Myocyte (in vitro differentiated cells): ENCODE measurements at places on chromosomes 4 and X. TPM values are rescaled to one million over a fixed set of nuclear protein-coding genes. Genes with fewer than 3 reads are reported as not detected.

The DCAF4L1 gene
- 0.32 and 0.42 TPM in 2 replicates for total RNA-seq

The ZNF157 gene
- 0.08 and 0.47 TPM in 2 replicates for total RNA-seq

The CSN1S1 gene
- not detected in 2 replicates for total RNA-seq

The SOX3 gene
- total RNA-seq: not detected in 2 replicates

The CHRDL1 gene
- not detected in 2 replicates for total RNA-seq

GRCh38 chr4:185457136-185457535, 14.4 kb downstream of the CCDC110 start:
- peak; percentile 9 for DNase-seq

DNA sequence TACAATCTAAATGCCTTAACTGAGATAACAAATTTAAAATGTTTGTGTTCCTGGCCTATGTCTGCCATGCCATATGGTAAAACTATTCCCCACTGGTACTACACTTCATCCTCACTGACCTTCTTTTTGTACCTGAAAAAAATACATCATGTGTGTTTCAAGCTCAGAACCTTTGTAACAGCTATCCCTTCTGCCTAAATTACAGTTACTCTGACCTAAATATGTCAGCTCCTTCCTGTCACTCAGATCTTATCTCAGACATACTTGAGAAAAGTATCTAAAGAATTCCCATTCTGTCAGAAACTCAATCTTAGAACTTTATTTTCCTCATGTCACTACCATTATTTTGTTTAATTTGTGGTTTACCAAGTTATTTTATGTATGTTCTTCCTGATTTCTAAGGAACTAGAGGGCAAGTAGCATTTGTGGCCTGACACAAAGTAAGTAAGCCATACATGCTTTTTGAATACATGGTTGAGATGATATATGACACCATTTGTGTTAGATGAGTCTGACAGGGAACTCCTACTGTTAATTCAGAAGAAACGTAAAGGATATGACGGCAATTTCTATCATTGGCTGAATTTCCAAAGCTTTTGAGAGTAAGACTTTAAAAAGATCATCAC, 456.5 kb upstream of the NDST3 start:
- no peak for DNase-seq

DNA sequence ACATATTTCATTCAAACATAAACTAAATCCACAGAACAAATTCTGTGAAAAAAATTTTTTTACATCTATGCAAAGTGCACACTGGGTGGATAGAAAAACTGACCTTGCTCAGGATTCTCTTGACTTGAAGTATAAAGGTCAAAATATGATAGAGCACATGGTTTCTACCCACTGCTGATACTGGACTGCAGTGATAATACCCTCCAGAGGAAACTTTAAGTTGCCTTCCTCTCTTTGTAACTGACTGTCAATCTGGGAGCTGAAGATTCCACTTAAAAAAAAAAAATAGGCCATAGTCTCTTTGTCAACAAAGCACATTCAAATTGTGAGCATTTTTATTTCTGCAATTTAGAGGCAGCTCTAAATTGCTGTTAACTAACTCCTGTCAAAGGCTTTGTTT, 3.2 kb upstream of the AMMECR1 start:
- DNase-seq: no peak

- DNase-seq: no peak
These were observed 2.2 kb downstream of the USO1 start for GRCh38 chr4:75726577-75726976.

DNA sequence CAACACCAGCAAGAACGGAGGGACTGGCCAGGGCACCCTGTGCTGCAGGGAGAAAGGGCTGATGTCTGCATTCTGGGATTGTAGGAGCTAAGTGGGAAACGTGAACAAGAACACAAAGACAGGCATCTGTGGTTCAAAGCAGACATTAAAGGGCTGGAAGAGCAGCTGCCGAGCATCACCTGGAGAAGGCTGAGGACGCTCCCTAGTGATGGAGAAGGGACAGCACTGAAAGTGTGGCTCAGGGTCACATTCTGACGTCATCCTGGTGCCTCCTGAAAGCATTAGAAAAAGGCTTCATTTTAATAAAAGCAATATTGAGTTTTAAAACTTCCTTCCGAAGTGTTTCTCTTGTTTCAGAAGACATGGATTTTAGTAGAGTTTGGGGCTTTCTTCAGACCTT, 62.3 kb downstream of the CLDN22 start:
- DNase-seq: no peak

DNA sequence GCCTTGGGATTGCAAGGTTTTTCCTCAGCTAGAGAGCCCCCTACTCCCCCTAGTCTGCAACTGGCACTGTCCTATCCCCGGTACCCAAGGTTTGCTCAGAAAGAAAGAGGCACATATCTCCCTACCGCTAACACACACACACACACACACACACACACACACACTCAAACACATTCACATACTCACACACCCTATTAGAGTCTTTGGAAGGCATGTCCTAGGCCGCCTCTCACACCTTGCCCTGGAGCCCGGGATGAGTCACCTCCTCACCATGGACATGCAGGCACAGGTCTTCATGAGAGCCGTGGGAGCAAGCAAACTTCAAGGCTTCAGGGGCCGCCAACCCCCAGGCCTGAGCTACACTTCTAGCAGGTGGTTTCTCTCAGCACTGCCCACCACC, 49.2 kb downstream of the PJA1 start:
- DNase-seq: no peak

DNA sequence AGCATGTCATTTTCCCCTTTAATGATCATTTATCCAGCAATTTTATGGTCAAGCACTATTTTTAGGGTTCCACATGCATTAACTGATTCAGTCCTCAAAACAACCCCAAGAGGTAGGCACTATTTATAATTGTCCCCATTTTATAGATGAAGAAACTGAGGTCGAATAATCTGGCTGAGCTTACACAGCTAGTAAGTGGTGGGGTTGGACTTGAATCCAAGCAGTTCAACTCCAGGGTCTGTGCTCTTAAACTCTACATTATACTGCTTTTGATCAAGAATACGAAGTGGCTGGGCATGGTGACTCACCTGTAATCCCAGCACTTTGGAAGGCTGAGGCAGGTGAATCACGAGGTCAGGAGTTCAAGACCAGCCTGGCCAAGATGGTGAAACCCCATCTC, 3.2 kb upstream of the CHRNA9 start:
- DNase-seq: no peak

GRCh38 chr4:146283758-146284651, 69.7 kb downstream of the REELD1 start:
- no peak for DNase-seq

DNA sequence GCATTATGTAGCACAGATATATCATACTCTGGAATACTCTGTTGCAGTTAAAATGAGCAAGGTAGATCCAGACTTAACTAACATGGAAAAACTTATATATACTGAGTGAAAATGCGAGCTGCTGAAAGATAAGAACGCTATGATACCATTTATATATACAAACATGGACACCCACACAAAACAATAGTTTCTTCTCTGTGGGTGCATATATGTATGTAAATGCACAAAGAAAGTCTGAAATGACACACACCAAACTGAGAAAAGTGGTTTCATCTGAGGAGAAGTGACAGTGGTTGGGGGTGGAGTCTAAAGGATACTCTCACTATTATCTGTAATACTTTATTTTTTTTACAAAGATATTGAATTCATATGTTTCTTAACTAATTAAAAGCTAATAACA, 12.2 kb upstream of the FGF2 start:
- DNase-seq: no peak

GRCh38 chrX:12411831-12412230, 273.6 kb downstream of the FRMPD4 start:
- no peak for DNase-seq

- no peak for DNase-seq
These were observed 1997.4 kb downstream of the C4orf33 start for GRCh38 chr4:131093303-131093702.

DNA sequence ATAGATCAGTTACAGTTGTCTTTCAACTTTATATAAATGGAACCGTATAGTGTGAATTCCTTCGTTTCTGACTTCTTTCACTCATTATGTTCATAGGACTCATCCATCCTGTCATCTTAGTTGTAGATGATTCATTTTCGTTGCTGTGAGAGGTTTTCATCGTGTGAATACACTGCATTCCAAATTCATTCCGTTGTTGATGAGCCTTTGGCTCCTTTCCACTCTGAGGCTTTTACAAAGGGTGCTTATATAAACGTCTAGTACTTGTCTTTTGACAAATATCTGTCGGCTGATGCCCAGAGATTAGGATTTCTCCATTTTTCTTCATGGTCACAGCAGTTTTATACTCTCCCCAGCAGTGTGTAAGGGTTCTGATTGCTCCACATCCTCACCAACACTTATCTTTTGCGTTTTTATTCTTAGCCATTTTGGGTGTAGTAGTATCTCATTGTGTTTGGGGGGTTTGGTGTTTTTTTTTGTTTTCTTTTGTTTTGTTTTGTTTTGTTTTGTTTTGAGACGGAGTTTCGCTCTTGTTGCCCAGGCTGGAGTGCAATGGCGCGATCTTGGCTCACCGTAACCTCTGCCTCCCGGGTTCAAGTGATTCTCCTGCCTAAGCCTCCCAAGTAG, 48.6 kb downstream of the LRP2BP start:
- no peak for DNase-seq

DNA sequence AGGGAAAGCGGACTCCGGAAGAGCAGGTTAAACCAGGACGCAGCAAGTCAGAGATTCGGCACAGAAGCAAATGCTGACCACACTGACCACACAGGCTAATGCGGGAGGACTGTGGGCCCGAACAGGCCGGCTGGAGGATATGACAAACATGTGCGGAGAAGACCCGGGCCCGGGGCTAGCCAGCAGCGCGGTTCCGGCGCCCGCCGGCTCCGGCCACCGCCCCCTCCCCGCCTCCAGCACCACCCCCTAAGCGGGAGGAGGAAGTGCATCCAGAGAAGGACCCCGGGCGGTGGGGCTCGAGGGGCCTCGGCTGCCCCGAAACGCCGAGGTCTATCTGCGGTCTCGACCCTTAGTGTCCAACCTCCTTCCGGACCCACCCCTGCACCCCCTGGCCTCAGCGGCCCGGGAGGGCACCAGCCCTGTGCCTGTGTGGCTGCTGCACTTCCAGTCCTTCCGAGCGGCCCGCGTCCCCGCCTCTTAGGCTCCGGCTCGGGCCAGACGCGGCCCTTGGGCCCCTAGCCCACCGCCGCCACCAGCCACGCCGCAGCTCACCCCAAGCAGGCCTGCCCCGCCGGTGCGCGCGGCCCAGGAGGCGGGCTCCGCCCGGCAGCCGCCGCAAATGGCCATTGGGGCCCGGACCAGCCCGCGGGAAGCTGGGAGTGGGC, 2.1 kb downstream of the ELOVL6 start:
- peak; percentile 55 for DNase-seq

- DNase-seq: no peak
These were observed 166.6 kb upstream of the RAPGEF2 start for GRCh38 chr4:158936238-158936637.

GRCh38 chr4:133668061-133668851, 519.2 kb downstream of the PCDH10 start:
- DNase-seq: no peak

GRCh38 chr4:86326400-86326799, 33.5 kb downstream of the MAPK10 start:
- no peak for DNase-seq

DNA sequence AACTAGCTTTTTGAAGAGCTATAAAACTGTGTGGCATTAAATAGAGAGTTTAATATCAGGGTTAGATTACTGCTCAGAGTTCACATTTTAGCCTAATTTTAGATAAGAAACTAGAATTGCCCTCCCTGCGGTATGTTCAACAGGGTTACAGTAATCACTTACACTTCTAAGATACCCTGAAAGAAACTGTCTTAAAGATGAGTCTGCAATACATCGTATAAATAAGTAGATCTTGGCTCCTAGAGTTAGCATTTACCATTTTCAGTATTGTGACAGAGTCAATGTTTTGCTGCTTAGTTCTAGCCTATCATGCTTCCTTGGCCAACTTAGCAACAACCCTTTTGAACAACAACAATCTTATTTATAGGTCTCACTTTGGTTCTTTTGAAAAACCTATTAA, 217.8 kb upstream of the NDST4 start:
- DNase-seq: no peak

GRCh38 chr4:147587041-147587440, 30.2 kb upstream of the TMEM184C start:
- DNase-seq: no peak

DNA sequence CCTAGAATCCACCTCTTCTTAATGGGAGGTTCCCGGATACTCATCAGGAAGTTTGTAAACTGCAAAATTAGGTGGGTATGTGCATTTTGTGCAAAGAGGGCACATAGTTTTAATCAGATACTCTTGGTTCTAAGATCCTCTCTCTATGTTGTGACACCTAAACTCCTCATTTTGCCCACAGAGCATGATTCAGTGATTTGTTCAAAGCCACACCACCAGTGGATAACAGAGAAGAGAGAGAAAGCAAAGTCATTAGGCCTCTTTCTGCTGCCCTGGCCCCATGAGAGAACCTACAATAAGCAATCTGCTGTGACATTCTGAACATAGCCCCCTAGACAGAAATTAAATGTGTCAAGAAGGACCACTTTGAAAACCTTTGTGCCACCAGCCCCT, 72.3 kb upstream of the STIM2 start:
- no peak for DNase-seq

GRCh38 chr4:138308356-138308755, 66.2 kb upstream of the SLC7A11 start:
- DNase-seq: no peak

GRCh38 chrX:31227250-31227649, 155.4 kb upstream of the FTHL17 start:
- no peak for DNase-seq

DNA sequence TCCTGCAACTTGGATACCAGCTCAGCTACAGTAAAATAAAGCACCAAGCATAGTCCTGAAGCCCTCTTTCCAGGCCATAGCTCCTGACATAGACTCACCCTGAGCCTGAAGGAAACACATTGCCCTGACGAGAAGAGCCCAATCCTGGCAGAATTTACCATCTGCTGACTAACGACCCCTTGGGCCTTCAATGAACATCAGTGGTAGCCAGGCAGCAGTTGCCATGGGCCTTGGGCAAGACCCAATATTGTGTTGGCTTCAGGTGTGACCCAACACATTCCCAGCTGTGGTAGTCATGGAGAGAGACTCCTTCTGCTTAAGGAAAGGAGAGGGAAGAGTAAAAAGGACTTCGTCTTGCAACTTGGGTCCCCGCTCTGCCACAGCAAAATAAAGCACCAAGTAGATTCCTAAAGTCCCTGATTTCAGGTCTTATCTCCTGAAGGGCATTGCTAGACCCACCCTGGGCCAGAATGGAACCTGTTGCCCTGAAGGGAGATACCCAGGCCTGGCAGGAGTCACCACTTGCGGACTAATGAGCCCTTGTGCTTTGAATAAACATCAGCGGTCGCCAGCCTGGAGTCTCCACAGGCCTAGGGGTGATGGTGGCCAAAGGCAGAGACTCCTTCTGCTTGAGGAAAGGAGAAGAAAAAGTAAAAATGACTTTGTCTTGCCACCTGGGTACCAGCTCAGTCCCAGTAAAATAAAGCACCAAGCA, 902.6 kb downstream of the C4orf33 start:
- DNase-seq: no peak

GRCh38 chrX:22135171-22135711, 103.1 kb downstream of the PHEX start:
- peak; percentile 56 for DNase-seq
